Thymus (tissue), 14 donors: ENCODE measurements at places on chromosomes 4 and X. TPM values are rescaled to one million over a fixed set of nuclear protein-coding genes. Genes with fewer than 3 reads are reported as not detected.

Gene SPACA5
- not detected for total RNA-seq

Gene WFS1
- 1.5 TPM for total RNA-seq

Gene CFP
- 19.8 TPM for total RNA-seq

Gene C4orf51
- total RNA-seq: not detected

Gene MAGEC3
- not detected for total RNA-seq

Gene PHKA1
- 2.1 TPM for total RNA-seq

GRCh38 chr4:42453612-42454011, 56.3 kb downstream of the SHISA3 start:
- H3K4me3 ChIP-seq: no peak overlapping the region
- no peak for DNase-seq
- no peaks in the 10 kb centered on the region for H3K27me3 ChIP-seq
- H3K4me1 ChIP-seq: no peaks in the 10 kb centered on the region
- no peak overlapping the region for H3K27ac ChIP-seq

GRCh38 chr4:119024102-119024501, 111.5 kb upstream of the MYOZ2 start:
- no peak overlapping the region for H3K27ac ChIP-seq
- no peak for DNase-seq
- H3K36me3 ChIP-seq: no peaks in the 10 kb centered on the region
- H3K4me3 ChIP-seq: no peak overlapping the region
- H3K4me1 ChIP-seq: no peaks in the 10 kb centered on the region
- H3K27me3 ChIP-seq: no peaks in the 10 kb centered on the region

GRCh38 chr4:149791851-149792250, 23.8 kb downstream of the IQCM start:
- no peak overlapping the region for H3K27ac ChIP-seq
- H3K36me3 ChIP-seq: no peaks in the 10 kb centered on the region
- DNase-seq: no peak
- H3K4me1 ChIP-seq: no peaks in the 10 kb centered on the region
- no peaks in the 10 kb centered on the region for H3K27me3 ChIP-seq

GRCh38 chr4:137310593-137311490, 221.5 kb downstream of the PCDH18 start:
- no peak for DNase-seq
- H3K36me3 ChIP-seq: no peaks in the 10 kb centered on the region
- no peaks in the 10 kb centered on the region for H3K27me3 ChIP-seq
- H3K4me1 ChIP-seq: no peaks in the 10 kb centered on the region

DNA sequence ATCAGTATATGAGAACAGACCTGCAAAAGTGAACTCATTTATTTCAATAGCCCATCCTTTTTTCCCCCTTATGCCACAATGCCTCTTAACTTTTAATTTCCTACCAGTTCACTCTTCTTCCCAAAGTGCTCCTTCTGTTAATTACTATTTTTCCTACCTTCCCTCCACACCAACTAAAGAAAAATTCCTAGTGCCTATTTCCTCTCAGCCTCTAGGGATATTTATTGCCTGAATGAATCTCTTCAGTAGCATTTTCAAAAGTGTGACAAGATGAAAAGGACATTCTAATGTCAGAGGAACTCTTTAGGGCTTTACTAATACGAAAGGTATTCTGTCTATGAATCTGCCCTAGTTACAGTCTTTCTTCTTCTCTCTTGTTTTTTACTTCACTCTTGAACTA, 181.1 kb upstream of the SPRY1 start:
- H3K36me3 ChIP-seq: no peaks in the 10 kb centered on the region
- H3K27me3 ChIP-seq: no peaks in the 10 kb centered on the region
- H3K4me1 ChIP-seq: peaks cover 6% of the 10 kb centered on the region
- no peak overlapping the region for H3K4me3 ChIP-seq
